KG1 (cell line): ENCODE measurements at places on chromosomes 12 and 14.

DNA sequence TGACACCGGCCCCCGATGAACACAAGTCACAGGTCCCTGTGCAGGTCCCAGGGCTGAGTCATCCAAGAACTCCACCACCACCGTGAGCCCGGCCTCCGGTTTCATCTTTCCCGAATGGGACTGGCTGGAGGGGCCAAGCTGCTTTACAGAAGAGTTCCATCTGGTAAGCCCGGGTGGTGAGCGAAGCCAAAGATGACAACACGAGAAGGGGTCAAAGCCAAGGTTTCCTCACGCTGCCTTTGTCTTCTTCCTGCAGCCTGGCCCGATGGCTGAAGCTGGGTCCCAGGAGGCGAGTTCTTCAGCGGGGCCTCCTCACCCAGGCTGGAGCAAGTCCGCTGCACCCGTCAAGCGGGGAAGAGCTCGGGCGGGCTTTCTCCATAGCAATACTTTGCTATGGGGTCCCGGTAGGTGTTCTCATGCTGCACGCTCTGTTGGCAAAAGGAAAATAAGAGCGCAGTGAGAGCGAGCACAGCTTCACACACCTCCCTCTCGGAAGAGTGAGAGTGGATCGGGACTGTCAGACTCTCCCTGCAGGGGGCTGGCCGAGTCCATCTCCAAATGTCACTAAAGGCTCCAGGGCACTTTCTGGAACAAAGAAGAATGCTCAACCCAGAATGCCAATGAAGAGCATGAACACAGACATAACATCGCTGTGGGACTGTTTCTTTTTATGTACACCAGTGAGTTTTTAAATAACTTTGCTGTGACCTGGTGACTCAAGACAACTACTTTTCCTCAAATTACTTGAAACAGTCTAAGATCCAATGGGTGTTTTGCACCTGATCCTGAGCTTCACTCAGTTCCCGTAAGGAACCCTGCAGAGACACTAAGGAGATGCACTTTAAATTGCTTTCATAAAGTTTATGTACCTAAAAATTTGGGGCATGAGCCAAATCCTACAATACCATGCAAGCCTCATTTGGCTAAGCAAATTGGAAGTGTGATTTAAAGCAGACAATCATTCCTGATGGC lies 20.1 kb downstream of the SPRING1 start:
- no peak for DNase-seq

GRCh38 chr14:58098507-58098906 lies 53.5 kb downstream of the ARMH4 start:
- no peak for DNase-seq

GRCh38 chr12:94240171-94240570 lies 91.8 kb downstream of the PLXNC1 start:
- DNase-seq, result peak; percentile 47

GRCh38 chr12:42798811-42799438 lies 209.4 kb upstream of the PRICKLE1 start:
- no peak for DNase-seq

GRCh38 chr12:40645361-40645760 lies 46.9 kb upstream of the CNTN1 start:
- DNase-seq, result no peak

DNA sequence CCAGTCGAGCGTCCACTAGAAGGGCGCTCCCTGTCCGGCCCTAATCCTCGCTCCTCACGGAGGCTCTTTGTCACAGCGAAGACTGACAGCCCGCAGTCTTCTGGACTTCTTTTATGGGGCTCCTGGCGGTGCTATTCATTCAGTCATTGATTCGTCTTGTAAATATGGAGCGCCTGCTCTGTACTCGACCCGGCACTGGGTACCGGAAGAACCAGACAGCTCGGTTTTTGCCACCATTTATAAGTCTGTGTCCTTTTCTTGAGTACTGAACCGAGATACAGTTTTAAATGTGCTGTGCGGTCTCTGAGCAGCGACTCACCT lies 570 bp downstream of the DMAC2L start:
- DNase-seq, result no peak

DNA sequence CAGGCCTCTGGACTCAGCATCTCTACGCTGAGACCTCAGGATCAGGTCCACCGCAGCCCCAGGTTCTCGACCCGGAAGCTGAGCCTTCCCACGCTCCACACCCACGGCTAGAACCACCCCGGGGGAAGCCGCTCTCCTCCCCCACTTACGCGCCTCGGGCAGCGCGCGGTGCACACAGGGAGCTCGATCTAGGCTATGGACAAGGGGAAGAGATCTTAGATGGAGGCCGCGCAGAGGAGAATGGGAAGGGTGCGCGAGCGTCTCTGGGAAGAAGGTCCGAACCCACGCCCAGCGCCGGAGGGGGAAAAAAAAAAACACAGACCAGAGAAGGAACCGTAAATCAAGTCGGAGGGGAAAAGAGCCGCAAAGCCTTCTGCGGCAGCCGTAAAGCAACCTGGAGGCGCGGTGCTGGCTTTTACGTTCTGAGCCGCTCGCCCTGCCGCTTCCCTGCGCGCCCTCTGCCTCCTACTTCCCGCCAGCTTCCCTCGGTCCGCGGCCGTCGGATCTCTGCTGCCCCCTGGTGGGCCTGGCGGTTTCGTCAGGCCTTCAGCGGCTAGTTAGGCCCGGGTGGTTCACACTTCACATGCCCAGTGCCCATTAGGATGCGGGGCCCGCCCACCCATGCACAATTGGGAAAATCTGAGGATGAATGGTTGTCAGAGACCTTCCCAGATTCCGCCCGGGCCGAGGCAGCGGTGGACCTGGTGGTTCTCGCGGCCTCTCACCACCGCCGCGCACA lies at the start of gene RAD52:
RAD52 (minus strand) TSS at position 242 of the 739 bp plus-strand sequence. CDS start 16,636 bp downstream, outside the sequence.
- DNase-seq, result peak; percentile 97

DNA sequence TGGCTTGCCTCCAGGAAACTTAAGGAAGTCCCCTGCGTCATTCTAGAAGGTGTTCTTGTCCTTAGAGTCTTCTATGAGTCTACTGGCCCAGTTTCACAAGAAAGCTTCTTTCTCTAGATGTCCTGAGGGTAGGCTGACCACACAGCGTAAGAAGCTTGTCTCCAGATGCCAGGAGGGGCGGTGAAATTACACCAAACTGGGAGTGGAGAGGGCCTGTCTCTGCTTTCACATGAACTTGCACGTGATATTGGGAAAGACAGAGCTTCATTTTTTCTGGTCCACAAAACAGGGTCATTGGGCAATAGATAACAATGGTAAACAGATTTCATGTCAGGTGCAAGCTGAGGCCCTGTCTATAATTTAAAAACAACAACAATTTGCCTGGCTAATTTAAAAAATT lies 85.7 kb upstream of the TBX3 start:
- DNase-seq, result no peak

- DNase-seq, result peak; percentile 76
Observed at GRCh38 chr14:72420749-72421474, 473.0 kb downstream of the DPF3 start.

- peak; percentile 100 for DNase-seq
Observed at GRCh38 chr12:8949342-8950220, at the start of gene M6PR. TSS of gene M6PR (minus strand) at chr12:8949645. CDS start at chr12:8946404, 3,241 bp downstream.

GRCh38 chr12:64678835-64679234 lies 68.5 kb downstream of the RASSF3 start:
- DNase-seq, result no peak

GRCh38 chr14:97413022-97413539 lies 615.9 kb downstream of the VRK1 start:
- no peak for DNase-seq

DNA sequence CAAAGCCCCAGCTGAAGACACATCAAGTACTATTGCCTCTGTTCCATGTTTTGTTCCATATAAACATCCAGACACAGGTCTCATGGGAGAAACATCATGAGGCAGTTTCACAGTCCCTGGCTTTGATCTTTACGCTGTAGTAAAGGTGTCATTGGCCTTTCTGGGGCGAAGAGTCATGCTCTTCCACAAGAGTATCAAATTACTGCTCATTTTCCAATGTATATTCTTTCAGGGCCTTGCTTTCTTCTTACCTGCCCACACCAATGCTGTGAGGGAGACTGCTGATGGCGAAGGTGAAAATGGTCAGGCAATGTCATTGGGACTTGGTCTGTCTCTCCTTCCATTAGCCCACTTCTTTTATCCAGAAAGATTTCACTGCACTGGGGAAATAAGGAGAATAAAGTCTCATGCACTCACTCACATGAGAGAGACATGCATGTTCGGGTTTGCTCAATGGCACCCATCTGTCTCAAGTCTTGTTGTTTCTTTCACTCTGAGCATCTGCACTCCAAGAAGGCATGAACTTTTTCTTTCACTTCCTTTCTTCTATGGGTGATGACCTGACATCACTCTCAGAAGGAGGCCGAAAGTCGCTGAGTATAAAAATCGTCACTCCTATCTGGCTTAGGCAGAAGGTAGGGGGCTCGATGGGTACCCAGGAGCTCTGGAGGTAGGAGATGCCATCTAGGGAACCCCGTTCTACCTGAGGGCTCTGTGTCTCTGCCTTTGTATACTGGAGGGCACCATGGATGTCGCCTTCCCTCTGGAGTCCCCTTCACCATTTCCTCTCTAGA lies 1.3 kb upstream of the JDP2 start:
- DNase-seq, result no peak

GRCh38 chr12:20798554-20798953 lies 12.0 kb upstream of the SLCO1B3 start:
- DNase-seq, result no peak

DNA sequence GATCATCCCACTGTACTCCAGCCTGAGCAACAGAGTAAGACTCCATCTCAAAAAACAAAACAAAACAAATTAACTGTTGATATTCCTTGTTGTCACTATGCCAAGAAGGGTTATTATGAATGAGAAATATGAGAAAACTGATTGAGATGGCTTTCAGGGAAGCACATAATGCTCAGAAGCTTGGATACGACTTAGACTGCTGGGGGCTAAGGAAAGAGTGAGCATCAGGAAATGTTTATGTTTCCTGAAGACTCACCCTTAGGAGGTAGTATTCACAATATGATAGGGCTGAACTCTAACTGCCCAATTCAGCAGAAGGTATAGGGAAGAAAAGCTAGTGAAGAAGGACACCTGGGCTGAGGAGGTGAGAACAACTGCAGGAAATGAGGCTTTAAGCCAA lies 6.3 kb downstream of the STYK1 start:
- no peak for DNase-seq

- no peak for DNase-seq
Observed at GRCh38 chr14:52902971-52903619, 47.8 kb downstream of the FERMT2 start.

GRCh38 chr12:6333029-6333428 lies 8.8 kb downstream of the TNFRSF1A start:
- no peak for DNase-seq

DNA sequence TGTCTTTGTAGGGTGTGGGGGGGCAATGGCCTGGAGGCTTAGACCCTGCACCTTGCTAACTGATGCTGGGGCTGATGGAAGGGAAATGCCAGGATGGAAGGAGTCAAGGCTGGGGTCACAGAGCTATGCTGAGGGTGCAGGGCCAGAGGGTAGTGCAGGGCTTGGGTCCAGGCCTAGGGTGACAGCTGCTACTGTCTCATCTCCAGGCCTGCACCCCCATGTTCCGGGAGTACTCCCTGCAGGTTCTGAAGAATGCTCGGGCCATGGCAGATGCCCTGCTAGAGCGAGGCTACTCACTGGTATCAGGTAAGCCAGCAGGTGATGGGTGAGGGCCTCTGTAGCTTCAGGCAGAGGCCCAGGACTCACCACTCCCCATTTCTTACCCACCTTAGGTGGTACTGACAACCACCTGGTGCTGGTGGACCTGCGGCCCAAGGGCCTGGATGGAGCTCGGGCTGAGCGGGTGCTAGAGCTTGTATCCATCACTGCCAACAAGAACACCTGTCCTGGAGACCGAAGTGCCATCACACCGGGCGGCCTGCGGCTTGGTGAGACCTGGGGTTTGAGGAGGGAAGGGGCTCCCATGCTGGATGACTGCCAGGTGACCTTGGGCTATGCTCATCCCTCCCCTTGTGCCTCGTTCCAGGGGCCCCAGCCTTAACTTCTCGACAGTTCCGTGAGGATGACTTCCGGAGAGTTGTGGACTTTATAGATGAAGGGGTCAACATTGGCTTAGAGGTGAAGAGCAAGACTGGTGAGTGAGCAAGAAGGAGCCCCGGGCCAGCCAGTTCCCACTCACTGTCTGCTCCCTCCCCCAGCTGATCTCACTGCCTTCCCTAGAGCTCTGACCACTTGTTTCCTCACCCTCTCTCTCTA lies 4.1 kb downstream of the SHMT2 start:
- no peak for DNase-seq

GRCh38 chr14:60915781-60916180 lies 65.1 kb downstream of the TRMT5 start:
- DNase-seq, result no peak

DNA sequence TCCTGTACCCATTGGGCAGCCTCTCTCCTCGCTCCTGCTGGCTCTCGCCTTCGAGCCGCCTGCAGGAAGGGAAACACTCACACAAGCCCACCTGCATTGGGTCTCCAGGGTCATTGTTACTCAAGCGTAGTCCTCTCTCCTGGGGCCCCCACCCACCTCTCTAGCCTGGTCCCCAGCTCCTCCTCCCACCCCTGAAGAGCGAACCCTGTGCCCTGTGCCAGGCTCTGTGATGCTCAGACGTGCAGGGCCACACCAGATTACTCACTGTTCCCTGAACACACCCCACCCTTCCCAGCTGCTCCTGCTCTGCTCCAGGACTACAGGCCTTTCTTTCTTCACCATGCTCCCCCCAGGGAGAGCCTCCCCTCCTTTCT lies 88.1 kb downstream of the NINJ2 start:
- no peak for DNase-seq

- no peak for DNase-seq
Observed at GRCh38 chr12:75305412-75306332, 24.5 kb downstream of the CAPS2 start.

GRCh38 chr12:109578330-109578927 lies 4.8 kb downstream of the MVK start:
- no peak for DNase-seq

- no peak for DNase-seq
Observed at GRCh38 chr12:110776410-110776809, 33.7 kb upstream of the PPP1CC start.

DNA sequence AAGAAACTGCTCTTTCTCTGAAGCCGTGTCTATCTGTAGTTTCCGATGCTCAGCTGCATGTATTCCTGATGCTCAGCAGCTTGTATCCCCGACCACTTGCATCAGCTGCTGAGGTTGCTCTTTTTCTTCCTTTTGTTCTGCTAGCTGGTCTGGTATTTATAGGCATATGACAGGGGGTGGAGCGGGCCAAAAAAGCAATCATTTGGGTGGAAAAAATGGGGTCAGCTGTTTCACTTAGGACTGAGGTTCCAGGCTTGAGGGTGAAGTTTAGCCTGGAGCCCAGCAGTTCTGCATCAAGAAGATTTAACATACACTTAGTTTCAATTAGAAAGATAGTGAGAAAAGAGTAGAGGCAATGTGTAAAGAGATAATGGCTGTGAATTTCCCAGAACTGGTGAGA lies 23.6 kb upstream of the AMN1 start:
- no peak for DNase-seq
